HCEC 1CT (cell line): ENCODE measurements at places on chromosomes 13 and 19.

DNA sequence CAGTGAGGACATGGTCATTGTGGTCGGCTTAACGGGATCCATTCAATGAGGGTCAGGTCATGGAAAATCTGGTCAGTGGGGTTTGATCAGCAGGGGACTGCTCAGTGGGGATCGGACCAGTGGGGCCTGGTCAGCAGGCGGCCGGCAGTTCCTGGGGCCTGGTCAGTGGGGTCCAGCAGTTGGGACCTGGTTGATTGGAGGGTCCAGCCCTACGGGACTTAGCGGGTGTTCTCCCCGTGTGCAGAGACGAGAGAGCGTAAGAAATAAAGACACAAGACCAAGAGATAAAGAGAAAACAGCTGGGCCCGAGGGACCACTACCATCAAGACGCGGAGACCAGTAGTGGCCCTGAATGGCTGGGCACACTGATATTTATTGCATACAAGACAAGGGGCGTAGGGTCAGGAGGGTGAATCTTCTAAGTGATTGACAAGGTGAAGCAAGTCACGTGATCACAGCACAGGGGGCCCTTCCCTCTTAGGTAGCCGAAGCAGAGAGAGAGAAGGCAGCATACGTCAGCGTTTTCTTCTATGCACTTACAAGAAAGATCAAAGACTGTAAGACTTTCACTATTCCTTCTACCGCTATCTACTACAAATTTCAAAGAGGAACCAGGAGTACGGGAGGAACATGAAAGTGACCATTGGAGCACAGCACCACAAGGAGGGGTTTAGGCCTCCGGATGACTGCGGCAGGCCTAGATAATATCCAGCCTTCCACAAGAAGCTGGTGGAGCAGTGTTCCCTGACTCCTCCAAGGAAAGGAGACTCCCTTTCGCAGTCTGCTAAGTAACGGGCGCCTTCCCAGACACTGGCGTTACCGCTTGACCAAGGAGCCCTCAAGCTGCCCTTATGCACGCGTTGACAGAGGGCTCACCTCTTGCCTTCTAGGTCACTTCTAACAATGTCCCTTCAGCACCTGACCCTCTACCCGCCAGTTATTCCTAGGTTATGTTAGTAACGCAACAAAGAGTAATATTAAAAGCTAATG lies 62.1 kb upstream of the TPM4 start:
- no peak for DNase-seq

DNA sequence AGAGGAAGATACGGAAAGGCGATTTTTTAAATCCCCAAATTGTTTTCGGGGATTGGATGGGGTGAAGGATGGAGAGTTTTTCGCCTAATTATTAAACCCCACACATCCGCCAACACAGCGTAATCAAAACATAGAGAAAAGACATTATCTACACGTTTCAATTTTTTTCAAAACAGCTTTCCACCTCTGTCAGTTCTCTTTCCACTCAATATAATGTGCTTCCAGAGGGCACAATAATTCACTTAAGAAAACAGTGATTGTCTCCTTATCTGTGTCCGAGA lies 435 bp upstream of the OBI1 start:
- DNase-seq = no peak

GRCh38 chr13:45276913-45277312 lies 64.1 kb downstream of the TPT1 start:
- no peak for DNase-seq

DNA sequence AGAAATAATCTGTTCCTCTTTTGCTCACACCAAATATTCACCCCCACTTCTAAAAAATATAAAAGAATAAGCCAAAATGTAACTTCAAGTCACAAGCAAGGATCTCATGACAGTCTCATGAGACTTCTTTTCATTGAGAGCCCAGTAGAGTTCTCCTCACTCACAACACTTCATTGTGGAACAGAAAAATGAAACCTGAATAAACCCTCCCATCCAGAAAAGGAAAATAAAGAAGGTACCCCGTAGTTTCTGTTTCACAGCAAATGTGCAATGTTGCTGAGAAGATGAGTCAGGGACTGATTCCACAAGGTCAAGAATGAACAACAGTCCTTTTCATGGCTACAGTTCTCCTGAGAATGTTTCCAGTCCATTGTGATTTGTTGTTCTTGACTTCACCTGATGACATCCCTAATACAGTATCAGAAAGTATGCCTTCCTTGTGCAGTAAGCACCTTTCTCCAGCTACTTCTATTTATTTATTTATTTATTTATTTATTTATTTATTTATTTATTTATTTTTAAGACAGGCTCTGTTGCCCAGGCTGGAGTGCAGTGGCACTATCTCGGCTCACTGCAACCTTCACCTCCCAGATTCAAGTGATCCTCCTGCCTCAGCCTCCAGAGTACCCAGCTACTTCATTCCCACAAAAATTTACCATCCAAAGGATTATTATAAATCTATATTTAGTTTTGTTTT lies 6.4 kb upstream of the ZNF841 start:
- no peak for DNase-seq

DNA sequence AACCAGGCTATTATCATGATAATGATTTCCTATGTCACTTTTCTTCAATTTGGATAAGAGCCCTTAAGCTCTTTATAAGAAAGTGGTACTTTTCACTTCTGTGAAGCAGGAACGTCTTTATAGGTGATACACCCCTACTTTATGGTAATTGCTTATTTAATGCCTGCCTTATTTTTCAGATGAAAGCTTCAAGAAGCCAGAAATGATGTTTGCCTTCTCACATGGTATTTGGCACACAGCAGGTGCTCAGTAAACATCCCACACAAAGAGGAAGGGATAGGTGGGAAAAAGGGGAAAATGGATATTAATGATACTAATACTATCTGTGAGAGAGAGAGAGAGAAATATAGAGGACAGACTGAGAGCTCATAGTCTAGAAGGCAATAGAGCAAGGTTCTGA lies 29.0 kb upstream of the WASF3 start:
- DNase-seq = no peak

DNA sequence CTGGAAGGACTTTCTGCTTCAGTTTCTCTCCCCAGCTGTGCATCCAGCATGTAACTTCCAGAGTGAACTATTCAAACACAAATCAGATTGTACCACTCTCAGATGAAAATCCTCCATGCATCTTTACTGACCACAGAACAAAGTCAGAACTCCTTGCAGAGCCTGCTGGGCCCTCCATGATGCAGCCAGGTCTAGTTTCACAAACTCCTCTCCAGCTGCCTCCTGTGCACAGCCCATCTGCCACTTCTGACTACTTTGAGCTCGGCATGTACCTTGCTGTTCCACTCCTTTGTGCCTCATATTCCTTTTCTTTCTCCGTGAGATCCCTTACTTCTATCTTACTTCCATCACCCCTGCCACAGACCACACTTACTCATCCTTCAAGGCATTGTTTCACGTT lies 31.4 kb downstream of the NALCN start:
- DNase-seq = no peak

GRCh38 chr19:35869327-35870123 lies 1.2 kb downstream of the APLP1 start:
- DNase-seq = peak; percentile 66

DNA sequence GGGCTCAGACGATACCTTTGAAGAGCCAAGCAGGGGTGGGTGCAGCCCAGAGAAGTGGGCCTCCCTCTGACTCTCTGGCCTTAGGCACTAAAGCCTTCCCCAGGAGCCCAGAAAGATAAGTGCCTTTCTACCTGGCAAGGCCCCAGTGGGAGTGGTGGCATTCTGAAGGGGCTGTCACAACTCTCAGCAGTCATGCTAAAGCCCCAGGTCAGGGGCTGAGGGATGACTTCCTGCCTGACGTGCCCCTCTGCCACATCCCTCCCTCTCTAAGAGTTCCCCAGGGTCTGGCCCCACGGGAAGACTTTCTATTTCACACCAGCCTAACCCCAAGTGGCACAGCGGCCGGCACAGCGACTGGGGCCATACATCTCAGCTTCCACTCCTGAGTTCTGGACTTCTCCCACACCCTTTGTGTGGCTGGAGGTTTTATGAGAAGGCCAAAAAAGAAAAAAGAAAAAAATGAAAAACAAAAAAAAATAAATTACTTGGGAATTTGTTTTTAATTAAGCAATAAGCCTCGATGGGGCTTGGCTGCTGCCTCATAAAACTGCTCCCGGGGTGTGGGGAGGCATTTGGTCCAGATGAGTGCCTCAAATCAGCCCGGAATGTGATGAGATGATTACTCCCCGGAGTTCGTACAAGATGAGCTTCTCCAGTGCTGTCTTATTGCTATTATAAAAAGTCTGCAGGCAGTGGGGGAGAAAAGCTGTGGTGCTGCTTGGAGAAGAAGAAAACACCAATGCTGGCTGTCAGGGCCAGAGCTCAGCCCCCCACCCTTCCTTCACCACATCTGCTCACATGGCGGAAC lies 28.5 kb upstream of the PLEKHF1 start:
- DNase-seq = no peak

GRCh38 chr19:49363268-49364082 lies at the start of gene DKKL1:
Gene DKKL1, plus strand, starts transcription at chr19:49363877. Its CDS starts 122 bp downstream, at chr19:49363999.
- DNase-seq = peak; percentile 98

DNA sequence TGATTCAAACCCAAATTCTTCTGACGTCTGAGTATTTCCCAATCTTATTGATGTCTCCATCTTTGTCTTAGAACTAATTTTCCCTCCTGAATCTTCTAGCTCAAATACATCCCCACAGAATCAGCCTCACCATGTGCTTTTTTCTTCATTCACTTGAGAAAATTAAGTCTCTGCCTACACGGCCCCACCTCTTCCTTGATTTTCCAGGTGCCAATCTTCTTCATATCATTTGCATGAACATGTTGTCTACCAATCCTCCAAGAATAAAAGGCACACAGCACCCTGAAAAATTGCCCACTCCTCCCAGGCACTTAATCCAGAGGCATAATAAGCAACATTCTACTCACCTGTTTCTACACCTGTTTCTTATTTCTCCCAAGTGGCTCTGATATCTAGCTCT lies 408.1 kb upstream of the NBEA start:
- no peak for DNase-seq

DNA sequence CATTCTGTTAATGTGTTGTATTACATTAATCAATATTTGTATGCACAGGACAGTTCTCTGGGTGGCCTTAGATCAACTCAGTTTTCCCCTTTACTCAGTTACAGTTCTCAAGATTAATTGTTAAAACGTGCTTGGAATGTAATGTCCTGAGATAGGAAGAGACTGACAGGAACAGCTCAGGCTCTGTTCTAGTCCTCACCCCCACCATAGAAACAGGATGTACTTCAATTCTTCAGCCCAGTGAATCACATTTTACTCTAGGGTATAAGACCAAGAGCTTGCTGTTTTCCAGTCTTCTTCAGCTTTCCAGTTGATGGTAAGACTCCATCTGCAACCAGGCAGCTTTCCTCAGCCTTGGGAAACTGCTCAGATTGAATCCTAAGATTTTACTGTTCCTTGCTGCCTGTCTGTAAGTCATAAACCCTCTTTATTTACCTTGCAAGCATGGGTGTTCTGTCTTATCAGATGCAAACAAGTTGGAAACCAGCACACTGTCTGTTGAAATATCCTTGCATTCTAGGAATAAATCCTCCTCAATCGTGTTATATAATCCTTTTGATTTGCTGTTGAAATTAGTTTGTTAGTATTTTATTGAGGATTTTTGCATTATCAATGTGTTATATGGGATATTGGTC lies 836.9 kb upstream of the PCDH9 start:
- no peak for DNase-seq

- no peak for DNase-seq
Measured at GRCh38 chr13:75318138-75318833, 163.7 kb downstream of the TBC1D4 start.

DNA sequence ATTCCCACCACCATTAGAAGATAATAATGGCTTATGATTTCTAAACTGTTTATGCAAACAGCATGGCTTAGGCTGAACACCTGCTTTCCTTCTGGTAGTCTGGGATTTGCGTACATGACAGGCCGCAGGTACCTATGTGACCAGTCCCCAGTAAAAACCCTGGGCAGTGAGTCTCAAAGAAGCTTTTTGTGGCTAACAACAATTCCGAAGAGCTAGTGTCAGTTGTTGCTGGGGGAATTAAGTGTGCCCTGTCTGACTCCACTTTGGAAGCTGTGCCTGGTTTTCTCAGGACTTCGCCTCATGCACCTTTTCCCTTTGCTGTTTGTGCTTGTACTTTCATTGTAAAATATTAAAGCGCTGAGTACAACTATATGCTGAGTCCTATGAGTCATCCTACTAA lies 250.2 kb upstream of the MIR17HG start:
- DNase-seq = no peak

GRCh38 chr13:77333594-77333993 lies 6.7 kb upstream of the MYCBP2 start:
- no peak for DNase-seq

DNA sequence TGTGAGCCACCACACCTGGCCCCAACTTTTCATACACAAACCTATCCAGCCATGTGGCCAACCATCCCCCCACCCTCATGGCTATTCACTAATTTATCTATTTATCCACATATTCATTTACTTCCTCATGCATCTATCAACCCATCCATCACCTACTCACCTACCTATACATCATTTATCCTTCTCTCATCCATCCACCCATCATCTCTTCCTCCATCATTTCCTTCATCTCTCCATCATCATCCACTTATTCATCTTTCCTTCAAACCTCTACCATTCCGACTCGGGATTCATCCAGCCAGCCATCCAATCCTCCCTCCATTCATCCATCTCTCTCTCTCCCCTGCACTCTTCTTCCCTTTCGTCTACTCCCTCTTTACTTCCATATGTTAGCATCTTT lies 54.6 kb downstream of the RYR1 start:
- no peak for DNase-seq

GRCh38 chr13:28854657-28855056 lies 34.5 kb downstream of the MTUS2 start:
- no peak for DNase-seq

GRCh38 chr13:97001636-97002035 lies 7.4 kb upstream of the OXGR1 start:
- no peak for DNase-seq

GRCh38 chr19:480016-480855 lies 16.1 kb upstream of the MADCAM1 start:
- DNase-seq = peak; percentile 45

DNA sequence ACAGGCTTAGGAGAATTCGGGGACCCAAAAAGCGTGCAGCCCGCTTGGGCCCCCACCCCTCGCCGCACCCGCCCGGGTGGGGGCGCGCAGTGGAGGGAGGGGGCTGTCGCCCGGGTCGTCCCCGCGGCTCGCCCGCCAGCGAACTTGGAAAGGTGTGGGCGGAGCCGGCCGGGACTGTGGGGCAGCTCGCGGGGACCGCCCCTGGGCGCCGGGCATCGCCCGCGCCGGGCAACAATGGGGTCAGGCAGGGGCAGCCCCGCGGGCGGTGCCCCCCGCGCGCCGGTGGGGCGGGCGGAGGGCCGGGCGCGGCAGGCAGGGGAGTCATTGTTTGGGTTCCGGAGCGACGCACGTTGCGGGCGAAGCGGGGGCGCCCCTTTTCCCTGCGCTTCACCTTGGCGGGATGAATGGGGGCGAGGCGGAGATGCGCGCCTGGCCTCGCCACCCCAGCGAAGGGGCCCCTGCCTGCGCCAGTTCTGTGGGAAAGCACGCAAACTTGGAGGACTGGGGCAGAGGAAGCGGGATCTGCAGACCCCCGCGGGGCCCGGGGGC lies 647 bp upstream of the KLF12 start:
- no peak for DNase-seq

- no peak for DNase-seq
Measured at GRCh38 chr13:25046985-25047511, 48.9 kb upstream of the PABPC3 start.

- DNase-seq = no peak
Measured at GRCh38 chr19:57905258-57905657, 11.1 kb downstream of the ZNF417 start.
